CD4-positive, alpha-beta memory T cell (primary cell): ENCODE measurements at places on chromosomes 6 and 20. TPM values are rescaled to one million over a fixed set of nuclear protein-coding genes. Genes with fewer than 3 reads are reported as not detected.
A peak's percentile ranks its signal among the peaks of the same experiment; 100 is the strongest.

DNA sequence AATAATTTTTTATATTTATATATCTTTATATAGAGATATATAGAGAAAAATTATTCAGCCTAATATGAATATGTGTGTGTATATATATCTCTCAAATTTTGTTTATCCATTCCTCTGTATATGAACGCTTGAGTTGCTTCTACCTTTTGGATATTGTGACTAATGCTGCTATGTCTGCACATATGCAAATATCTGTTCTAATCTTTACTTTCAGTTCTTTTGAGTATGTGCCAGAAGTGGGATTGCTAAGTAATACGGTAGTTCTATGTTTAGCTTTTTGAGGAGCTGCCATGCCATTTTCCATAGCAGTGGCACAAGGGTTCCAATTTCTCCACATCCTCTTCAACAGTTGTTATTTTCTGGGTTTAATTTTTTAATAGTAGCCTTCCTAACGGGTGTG lies 72.8 kb upstream of the CEP85L start:
- no peak for DNase-seq

- DNase-seq: no peak
Measured at GRCh38 chr6:71334768-71335167, 46.2 kb downstream of the OGFRL1 start.

The PKIB gene
- 0.89 TPM for total RNA-seq

- no peak for DNase-seq
Measured at GRCh38 chr20:14778875-14779274, 441.5 kb upstream of the FLRT3 start.

DNA sequence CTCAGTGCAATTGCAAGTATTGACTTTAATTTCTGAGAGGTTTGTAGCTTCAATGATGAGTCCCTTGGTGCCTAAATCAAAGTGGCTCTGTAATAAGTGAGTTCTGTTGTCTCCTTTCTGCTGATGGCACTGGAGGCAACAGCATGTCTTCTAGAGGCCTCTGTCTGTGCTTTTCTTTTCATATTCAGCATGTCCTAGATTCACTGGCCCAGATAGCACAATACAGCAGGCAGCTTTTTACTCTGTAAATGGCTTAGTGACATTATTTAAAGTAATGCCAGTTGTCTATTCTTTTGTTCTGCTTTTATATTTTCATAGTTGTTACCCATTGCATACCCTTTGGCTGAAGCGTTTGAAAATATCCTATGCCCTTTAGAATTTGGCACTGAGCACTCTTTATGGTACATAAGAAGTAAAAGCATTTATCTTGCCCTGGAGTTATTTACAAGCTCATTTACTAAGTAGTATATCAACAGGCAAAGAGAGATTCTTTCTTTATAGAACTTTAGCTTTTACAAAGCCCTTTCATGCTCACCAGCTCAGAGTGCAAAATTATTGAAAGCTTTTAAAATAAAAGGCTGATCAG lies 271.5 kb upstream of the KCNQ5 start:
- DNase-seq: no peak

GRCh38 chr6:76035713-76036112 lies 36.7 kb downstream of the IMPG1 start:
- no peak for DNase-seq

- no peak for DNase-seq
Measured at GRCh38 chr6:134295953-134296553, 21.9 kb downstream of the SGK1 start.

GRCh38 chr6:38583523-38583922 lies 56.2 kb downstream of the BTBD9 start:
- no peak for DNase-seq

The BPIFB2 gene
- total RNA-seq: not detected

The SLC22A23 gene
- 12.5 TPM for total RNA-seq

DNA sequence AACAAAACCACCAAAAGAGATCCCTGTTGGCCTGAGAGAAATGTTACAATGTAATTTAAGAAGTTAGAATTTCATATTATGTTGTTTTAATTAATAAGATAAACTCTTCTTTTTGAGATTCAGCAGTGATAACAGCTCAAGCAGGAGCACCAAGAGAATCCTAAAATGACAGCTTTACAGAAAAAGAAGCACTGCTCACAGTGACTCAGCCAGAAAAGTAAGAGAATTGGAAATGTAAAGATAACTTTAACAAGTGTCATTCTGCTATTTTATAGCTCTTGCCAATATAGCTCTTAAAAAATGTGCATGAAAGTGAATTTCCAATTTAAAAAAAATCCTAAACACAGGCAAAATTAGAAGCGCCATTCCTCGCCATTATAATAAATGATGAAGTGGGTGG lies 111.3 kb downstream of the UBE3D start:
- no peak for DNase-seq

DNA sequence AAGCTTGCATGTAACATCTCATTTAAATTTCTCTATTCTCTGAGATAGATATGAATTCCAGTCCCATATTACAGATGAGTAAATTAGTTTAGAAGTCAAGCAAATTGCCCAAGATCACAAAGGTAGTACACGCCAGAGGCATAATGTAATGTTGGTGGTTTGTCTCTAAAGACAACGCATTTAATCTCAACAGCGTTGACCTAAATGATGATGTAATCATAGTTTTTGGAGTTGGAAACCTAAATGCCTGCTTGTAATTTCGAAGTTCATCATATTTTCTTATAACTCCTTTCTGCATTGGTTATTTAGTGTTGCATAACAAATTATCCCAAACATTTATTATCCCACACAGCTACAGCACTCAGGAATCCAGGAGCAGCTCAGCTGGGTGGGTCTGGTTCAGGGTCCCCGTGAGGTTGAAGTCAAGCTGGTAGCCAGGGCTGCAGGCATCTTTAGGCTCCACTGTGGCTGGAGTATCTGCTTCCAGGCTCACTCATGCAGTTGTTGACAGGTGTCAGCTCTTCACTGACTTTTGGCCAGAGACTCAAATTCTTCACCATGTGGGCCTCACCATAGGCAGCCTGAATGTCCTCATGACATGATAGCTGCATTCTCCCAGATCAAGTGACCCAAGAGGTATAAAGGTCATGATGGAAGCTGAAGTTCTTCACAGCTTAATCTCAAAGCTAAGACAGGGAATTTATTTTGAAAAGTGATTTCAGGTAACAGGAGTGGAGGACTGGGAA lies 122.0 kb upstream of the SPTLC3 start:
- no peak for DNase-seq

The CRISP3 gene
- total RNA-seq: not detected

The TGM2 gene
- total RNA-seq: 0.50 TPM

GRCh38 chr6:154893917-154894316 lies 101.2 kb upstream of the TIAM2 start:
- no peak for DNase-seq

The FGD2 gene
- 1.4 TPM for total RNA-seq

- no peak for DNase-seq
Measured at GRCh38 chr20:59735486-59735885, 131.1 kb downstream of the PHACTR3 start.

The PERP gene
- 4.3 TPM for total RNA-seq

The FNDC11 gene
- total RNA-seq: 1.2 TPM

DNA sequence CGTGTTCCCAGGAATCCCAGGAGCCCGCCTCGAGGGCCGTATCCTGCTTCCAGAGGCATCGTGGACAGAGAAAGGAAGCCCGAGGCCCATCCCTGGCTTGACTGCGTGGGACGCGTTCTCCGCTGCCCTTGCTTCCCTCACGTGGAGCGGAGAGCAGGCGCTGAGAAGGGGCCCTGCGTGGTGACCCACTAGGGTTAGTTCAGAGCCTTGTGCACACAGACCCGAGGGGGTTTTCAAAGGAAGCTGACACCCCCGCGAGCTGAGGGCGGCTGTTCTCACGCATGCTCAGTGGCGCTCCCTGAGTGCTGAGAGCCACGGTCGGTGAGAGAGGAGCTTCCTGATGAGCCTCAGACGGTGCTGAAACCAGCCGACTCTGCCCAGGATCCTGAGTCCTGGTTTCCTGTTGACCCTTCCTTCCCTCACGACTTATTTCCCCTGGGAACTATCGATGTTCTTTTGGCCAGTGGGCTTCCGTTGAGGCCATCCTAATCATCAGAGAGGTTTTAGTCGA lies 28.9 kb upstream of the CCR6 start:
- DNase-seq: peak; percentile 86

GRCh38 chr20:22728146-22728745 lies 143.9 kb upstream of the FOXA2 start:
- no peak for DNase-seq

The RGS17 gene
- not detected for total RNA-seq

The GFOD1 gene
- total RNA-seq: 0.97 TPM

DNA sequence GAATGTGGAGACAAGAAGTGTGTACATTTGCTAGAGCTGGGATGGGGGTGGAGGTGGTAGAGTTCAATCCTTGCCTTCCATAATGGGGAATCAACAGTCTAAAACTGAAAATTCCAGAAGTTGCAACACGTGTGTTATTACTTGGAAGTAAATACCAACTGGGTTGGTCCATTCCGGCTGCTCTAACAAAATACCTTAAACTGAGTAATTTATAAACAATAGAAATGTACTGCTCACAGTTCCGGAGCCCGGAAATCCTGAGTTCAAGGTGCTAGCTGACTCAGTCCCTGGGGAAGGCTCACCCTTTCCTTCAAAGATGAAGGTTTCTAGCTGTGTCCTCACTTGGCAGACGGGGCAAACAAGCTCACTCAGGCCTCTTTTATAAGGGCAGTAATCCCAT lies 59.0 kb downstream of the RIN2 start:
- DNase-seq: no peak

The POU3F2 gene
- not detected for total RNA-seq

- no peak for DNase-seq
Measured at GRCh38 chr6:4944325-4944724, 59.5 kb downstream of the RPP40 start.

The PKHD1 gene
- not detected for total RNA-seq

The WFDC5 gene
- total RNA-seq: not detected
